ENCODE measurements at places on chromosomes 11 and 22.

- DNase-seq: no peak
Observed at GRCh38 chr22:39266398-39267030, 21.7 kb upstream of the PDGFB start.

DNA sequence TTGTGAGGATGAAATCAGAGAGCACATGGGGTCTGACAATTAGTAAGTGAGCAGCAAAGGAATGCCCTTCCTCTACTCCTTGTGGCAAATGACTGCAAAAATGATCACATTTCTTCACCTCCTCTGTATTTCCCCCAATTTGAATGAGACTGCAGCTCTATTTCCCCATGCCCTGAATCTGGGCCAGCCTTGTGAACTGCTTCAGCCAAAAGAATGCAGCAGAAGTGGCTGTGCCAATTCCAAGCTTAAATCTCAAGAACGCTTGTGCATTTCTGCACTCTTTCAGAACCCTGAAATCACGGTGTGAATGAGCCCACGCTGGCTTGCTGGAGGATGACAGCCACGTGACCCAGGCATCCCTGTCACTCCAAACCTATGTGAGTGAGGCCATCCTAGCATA is 9.9 kb downstream of the SLC43A3 start:
- DNase-seq: no peak

- DNase-seq: no peak
Observed at GRCh38 chr22:25624476-25624875, 60.0 kb downstream of the GRK3 start.

GRCh38 chr11:56841210-56841810 is 92.8 kb upstream of the OR9G4 start:
- DNase-seq: no peak

- DNase-seq: no peak
Observed at GRCh38 chr11:75035256-75035655, 46.5 kb downstream of the NEU3 start.

- DNase-seq: no peak
Observed at GRCh38 chr11:12631651-12632050, 42.6 kb upstream of the TEAD1 start.

GRCh38 chr22:35842954-35843353 is 125.3 kb downstream of the APOL5 start:
- no peak for DNase-seq

DNA sequence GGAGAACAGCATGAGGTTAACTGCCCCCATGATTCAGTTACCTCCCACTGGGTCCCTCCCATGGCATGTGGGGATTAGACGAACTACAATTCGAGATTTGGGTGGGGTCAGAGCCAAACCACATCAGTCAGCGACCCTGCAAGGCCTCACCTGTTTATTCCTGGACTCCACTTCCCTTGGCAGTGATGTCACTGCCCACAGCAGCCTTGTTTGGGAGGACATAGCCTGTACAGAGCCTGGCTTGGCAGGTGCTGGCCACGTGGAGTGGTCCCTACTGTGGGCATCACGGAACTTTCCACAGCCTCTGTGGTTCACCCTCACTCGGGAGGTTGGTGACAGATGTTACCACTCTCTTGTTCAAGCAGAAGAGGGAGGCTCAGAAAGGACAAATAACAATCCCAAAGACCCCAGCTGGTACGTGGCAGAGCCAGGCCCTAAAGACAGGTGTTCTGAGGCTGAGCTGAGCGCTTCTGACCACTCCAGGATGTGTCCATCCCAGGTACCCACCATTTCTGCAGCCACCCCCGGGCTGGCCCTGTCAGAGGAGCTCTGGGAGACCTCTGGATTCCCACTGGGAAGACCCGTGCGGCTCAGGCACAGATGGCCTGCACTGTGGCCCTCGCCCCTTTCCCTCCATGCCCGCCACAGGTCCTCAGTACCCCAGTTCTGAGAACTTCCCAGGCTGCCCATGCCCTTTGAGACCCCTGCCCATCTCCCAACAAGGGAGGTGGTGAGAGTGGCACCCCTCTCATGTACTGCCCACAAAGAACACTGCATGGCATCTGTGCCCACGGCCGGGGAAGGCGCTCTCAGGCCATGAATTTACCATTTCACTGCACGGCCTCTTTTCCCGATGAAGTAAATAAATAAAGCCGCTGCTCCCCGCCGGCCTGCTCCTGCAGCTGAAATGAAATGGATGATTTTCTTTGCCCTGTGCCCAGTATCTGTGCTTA is 605.8 kb downstream of the TBC1D22A start:
- no peak for DNase-seq

DNA sequence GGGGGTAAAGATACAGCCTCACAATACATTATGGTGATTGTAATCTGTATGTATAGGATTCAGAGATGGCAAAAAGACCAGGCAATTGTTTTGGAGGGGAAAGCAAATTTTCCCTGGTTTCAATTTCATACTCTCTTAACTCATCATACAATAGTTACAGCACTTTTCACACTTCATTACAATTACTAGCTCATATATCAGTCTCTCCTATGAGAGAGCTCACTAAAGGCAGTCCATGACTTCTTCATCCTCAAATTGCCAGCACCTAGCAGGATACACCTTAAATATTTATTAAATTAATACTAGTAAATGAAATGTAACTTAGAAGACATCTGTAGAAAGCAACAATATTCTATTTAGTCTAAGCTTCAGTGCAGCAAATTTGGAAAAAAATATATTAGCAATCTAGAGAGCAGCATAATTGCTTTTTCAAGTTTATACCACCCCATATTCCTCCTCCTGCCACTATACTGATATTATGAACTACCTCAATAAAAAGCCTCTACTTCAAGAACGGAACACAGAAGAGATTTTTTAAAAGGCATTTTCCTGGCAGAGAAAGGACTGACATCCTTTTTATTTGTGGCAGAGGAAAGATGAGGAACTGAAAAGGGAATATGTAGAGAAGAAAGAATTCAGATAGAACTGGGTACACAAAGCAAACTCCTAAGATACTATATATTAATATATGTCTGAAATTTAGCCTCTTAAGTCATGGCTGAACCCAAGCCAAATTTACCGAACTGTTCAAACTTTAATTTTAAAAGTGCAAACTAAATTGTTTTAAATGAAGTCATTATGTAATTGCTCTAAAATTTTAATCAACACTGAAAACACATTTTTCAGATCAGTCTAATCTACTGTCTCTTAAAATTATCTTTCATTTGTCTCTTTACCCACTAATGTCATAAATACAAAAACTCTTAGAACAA is 27.7 kb downstream of the PICALM start:
- no peak for DNase-seq

- no peak for DNase-seq
Observed at GRCh38 chr11:101686514-101686913, 102.7 kb upstream of the TRPC6 start.
